ENCODE measurements at places on chromosomes 5 and 9.

- no peak for DNase-seq
These were observed 123.7 kb downstream of the NTRK2 start for GRCh38 chr9:84793251-84793650.

DNA sequence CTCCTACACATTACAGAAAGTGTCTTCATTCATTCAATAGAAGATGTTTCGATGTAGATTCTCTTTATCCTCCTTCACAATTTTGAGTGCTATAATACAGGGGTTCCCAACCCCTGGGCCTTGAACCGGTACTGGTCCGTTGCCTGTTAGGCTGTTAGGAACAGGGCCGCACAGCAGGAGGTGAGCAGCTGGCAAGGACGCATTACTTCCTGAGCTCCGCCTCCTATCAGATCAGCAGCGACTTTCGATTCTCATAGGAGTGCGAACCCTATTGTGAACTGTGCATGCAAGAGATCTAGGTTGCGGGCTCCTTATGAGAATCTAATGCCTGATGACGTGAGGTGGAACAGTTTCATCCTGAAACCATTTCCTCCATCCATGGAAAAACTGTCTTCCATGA, 153.0 kb upstream of the SMC2 start:
- no peak for DNase-seq

DNA sequence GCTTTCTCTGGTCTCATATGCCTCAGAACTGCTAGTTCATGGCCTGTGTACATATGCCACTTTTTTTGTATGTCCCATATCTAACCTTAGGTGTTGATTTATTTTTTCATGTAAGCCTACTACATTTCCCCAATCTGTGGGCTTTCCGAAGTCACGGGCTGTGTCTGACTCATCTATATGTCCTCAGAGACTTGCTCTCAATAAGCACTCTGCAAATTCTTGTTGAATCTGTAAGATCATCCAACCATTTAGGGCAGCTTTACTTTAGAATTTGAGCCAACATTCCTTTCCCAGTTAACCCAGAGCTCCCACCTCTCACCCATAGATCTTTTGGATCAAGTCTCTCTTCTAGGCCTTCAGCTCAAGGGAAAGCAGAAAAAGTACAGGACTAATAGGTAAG, 263.4 kb downstream of the SEC61B start:
- no peak for DNase-seq

DNA sequence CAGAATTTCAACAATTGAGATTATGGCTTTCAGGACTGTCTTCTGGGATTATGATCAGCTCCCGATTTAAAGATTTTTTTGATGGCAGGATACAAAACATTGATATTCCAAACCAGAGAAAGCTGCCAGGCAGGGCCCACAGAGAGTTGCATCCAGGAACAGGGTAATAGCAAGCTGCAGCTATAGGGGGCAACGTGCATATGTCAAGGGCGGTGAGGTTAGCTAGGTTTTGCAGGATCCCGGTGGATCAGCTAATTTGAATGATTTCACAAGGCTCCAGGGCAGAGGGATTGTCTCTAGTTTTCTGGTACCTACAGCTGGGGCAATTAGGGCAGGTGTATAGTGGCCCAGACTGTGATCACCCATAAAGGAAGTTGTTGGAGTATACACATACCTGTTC, 339.4 kb downstream of the CHSY3 start:
- no peak for DNase-seq

DNA sequence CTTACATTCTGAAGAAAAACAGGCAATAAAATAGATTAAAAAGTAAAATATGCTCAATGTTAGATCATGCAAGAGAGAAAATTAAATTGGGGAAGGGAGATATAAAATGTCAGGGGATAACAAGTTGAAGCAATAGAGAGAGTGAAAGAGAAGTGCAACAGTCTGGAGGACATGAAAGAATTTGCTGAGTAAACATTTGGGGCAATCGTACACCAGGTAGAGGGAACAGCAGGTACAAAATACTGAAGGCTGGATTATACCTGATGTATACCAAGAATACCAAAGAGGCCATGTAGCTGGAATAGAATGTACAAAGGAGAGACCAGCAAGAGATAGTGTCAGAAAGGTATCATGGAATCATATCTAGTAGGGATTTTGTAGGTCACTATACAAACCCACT, 300.8 kb downstream of the DNAH5 start:
- no peak for DNase-seq

DNA sequence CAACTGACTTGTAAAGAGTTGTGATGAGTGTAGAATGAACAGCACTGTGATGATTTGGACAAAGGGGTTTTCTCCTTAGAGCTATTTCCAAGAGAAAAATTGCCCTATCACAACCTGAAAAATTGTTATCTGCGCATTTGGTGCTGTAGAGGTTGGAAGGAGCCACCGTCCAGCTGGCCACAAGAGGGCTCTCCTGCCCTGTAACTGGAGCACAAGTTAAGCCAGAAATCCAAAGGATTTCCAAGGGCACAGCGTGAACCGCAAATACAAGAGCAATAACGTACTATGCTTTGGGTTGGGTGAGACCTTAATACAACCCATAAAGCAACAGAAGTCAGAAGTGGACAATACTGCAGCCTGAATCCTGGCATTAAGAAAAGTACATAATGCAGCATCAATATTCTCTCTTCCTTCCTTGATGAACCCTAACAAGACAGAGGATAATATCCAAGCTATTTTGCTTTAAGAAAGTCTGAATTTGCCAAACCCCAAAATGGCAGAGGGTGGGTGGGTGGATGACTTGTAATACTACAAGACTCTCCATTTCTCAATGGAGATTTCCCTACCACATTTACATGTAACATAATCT, 56.8 kb upstream of the SMIM32 start:
- peak; percentile 37 for DNase-seq

DNA sequence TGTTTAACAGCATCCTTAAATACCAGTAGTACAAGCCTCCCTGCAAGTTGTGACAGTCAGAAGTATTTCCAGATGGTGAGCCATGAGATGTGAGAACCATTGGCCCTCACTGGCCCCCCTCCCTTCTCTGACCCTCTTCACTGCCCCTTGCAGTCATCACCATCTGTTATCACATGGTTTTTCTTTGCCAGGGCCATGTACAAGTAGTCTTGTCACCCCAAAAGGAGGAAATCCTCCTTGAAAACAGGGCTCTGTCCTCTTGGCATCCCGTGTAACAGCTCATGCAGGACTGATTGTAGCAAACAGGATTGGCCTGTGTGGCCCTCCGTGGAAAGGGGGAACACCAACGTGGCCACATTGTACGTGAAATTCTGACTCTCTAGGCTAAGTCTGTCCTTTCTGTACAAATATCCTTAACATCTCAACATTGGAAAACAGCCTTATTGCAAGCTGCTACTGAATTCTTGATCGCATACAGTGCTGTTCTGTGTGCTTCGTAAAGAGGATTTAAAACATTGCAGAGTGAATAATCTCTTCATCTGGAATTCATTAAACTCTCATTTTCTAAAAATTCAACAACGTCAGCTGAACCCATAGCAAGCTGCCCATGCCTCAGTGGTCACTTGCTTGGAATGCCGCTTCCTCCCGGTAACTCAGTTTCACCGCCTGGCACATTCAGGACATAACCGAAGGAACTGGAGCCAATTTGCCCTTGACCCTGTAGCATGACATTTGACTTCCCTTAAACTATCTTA, 171.7 kb downstream of the ATPSCKMT start:
- no peak for DNase-seq

DNA sequence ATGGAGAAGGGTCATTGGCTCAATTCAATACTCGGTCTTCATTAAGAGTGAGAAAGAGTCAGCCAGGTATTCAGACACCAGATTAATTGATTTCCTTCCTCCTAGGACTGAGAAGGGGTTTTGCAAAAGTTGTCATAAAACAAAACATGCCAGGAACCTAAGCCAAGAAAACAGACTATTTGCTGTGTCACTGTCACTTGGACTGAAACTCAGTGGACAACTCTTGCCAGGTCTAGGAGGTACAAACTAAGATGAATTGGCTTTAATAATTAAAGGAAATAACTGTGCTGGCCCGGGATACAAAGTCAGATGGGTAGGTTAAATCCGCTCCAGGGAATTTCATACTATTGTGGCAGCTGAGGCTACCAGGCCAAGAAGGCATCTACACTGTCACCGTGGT, 71.1 kb upstream of the TBC1D9B start:
- no peak for DNase-seq

DNA sequence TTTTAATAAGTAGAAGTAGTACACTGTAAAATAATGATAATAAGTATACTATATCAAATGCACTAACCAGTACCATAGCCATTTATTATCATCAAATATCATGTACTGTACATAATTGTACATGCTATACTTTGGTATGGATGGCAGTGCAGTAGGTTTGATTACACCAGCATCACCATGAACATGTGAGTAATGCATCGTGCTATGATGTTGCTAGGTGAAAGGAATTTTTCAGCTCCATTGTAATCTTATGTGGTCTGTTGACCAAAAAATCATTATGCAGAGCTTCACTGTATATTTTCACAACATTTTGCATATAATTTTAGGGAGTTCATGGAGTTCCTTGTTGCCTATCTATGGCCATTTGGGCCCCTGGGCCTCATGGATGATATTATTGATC, 72.2 kb upstream of the HMHB1 start:
- DNase-seq = no peak

Data from smooth muscle cell of the brain vasculature (primary cell).